Stimulated activated CD4-positive, alpha-beta T cell treated with anti-CD3 and anti-CD28 coated beads, Interleukin-15, amount 100 ng/mL, for 1 hour (primary cell): ENCODE measurements at places on chromosomes 12 and 14.

DNA sequence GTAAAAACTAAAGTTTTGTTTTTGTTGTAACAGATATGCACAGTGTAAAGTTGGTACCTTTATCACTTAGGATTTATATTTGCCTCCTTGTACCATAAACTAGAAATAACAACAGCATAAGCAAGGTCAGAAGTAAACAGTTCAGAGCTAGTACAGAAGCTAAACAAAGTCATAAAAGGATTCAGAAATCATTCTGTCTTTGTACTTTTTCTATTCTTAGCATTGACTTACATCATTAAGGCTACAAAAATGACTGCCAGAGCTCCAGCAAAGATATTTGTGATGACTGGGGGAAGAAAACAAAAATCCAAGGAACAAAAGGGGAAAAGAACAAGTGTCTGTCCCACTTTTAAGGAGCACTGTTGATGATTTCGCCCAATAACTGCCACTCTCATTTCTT is 347.2 kb downstream of the CCDC91 start:
- no peak for DNase-seq

DNA sequence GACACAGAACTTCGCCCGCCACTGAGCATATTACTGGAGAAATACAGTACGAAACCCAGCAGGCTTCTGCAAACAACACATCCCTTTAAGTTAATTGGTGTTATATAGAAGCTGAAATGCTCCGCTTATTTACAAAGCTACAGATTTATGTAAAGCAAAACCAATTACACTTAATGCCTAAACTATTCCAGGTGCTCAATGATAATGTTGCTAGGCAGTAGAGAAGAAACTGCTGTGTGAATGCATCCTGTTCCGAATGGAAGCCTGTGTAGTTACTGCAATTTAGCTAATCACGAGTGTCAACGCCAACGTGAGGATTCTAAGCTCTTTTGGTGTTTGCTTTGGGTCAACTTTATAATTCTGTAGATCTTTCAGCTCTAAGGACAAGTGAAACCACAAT is 89.8 kb downstream of the SLC15A5 start:
- no peak for DNase-seq

DNA sequence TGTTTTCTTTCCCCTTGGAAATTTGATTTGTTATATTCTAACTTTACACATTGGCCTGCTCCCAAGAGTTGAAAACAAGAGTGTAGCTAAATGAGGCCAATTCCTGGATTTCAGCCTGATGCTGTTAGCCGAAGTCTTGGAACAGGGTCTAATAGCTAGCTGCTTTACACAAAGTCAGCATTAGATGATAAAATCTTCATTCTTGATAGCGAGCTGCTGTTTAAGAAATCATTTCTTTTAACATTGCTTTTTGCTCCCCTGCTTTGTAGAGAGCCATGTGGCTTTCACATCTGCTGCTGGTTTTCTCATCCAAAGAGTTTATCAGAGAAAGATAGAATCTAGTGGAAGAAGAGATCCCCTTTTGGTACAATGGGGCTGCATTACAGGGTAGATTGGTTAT is 22.3 kb downstream of the FBXW8 start:
- no peak for DNase-seq

DNA sequence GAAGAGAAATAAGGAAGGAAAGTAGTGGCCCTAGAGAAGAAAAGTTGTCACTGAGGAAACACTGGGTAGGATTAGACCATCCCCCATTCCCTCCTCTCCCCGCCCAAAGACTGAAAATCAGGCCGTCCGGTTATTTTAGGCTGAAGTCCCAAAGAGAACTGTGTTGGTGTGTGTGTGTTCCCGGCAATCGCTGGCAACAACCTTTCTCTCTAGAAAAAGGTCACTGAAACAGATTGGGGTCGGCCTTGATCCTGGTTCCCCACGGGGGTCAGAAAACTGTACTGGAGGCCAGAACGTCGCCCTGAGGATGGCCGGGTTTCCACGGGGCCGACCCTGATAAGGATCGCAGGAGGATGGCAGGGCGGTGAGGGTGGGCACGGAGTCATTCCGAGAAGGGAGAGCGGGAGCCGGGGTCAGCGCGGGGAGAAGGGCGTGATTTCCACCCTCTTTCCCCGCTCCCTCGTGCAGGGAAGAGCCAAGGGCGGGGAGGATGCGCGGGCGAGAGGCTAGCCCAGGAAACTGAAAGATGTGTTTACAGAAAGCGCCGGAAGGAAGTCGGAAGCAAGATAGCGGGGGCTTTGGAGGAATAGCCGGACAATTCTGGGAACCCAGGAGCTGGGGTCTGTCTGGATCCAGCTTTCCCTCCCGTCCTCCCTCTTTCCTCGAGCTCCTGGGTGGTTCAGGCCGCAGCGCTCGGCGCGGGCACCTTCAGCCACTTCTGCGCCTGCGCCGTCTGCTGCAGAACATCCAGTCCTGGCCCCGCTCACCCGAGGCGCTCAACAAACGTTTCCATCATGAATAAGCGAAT is 25.3 kb upstream of the SPTLC2 start:
- DNase-seq: peak; percentile 43

DNA sequence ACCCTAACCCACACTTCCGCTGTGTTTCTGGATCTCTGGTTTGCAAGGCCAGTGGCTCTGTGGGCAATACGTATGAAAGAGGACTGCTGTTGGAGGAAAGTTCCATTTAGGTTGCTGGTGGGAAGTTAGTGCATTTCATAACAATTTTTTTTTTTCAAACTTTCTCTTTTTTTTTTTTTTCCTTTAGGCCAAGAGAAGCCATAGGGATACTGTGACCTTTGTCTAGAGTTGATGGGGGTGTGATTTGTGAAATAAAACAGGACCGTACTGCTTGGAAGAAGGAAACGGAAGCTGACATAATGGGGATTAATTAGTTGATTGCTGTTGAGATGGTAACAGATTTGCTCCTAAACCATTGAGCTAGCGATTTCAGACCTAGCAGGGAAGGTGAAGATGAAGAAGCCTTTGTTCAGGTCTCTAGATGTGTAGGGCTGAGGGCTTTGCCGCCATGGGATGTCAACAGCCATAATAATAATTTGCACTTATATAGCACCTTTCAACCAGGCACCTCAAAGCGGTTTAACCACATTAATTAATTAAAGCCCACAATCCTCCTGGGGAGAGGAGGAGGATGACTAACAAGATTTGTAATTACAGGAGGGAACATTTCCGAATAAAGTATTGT is 315.3 kb downstream of the ZFP36L1 start:
- DNase-seq: no peak

DNA sequence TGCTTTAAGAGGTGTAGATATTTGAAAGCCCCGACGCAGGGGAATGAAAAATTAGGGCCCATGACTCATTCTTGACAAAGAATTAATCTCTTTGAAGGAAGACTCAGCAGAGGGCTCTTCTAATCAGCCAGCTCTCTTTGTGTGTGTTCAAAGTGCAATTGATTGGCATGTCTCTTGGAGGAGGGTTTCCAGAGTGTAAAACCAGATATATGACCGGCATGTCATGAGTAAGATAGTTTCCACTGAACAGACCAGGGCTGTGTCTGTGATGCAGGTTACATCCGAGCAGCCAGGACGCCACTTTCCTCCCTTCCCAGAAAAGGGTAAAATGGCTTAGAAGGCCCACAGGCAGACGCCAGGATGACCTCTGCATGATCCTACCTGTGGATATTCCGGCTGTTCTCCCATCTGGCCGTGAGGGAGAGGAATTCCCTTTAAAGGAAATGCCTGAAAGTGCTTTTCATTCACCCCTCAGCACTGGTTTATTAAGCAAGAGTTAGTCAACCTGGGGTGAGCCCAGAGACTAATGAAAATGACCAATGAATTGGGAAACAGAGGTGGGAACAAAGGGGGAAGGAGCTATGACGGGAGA is 7.2 kb upstream of the KRT75 start:
- no peak for DNase-seq

DNA sequence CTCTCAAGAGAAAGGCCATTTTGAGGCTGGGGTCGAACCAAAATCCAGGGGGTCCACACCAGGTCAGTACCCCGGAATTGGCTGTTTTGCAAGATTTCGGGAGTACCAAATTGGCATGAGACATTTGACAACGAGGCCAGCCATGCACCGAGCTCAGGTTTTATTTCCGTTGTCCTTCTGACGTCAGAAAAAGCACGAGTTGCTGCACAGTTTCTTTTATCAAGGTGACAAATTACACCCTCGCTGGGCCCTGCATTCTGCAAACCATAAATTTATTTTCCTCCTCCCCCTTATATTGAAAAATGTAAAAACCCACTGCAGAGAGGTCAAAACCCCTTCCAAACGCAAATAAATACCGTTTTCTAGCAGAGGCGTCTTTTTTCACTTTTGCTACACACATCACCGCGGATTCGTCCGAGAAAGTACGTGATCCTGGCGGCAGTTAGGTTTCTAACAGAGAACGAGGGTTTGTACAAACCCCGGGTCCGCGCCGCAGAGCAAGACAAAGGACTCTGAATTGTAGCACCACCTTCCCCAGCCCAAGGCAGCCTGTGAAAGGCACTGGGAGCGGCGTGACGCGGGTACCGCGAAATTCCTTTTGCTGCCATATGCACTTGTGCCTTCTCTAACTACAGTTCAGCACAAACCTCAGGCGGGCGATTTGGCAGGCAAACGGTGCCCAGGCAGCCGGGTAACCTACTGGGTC is 1.8 kb downstream of the SLC38A1 start:
- peak; percentile 34 for DNase-seq

DNA sequence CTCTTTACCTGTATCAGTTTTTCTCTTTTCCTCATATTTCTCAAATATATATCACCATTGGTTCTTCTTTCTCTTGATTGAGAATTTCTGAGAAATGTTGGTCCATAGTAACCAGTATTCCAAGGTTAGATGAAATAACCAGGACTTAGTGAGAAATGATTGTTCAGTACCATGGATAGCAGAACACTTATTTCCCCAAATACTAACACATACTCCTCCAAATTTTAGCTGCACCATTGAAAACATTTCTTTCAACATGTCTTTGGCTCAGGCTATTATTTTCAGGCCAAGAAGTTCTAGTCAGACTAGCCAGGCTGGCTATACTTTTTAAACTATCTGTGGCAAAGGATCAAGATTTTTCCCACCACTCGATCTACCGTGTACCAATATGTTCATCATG is 113.3 kb downstream of the PTPRO start:
- DNase-seq: no peak

DNA sequence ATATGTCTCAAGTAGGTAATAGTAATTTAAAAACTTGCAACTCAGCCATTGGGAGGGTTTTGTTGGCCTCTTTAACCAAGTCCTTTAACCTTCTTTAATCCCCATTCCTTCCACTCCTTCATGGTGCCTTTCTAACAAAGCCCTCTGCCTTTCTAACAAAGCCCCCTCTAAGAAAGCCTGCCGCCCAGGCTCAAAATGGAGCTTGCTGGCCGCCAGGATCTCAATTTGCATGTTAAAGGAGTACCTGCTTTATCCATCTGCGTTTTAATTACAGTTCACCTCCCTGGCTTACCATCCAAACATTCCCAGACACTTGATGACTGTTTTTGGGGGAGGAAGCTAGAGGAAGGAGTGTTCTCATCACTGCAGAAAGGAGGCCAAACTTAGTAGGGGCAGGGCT is 183.4 kb downstream of the PTPN11 start:
- no peak for DNase-seq

DNA sequence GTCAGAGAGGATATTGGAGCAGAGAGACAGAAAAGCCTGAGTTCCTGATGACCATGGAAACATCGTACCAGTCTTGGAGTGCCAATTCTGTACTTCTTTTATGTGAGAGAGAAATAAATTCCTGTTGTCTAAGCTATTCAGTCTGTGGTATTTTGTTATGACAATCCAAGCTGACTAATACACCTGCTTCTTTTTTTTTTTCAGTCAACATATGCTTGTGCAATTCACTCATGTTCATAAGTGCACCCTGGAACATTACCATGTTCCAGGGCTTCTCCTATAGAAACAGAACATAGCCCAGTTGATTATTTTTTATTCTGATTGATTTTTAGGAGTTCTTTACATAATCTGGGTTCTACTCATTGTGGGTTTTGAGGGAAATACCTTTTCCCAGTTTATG is 1.7 kb upstream of the CHPT1 start:
- DNase-seq: no peak

- DNase-seq: no peak
These were observed 24.3 kb downstream of the UBR7 start for GRCh38 chr14:93231129-93231979.

GRCh38 chr14:54396493-54397335 is at the start of gene CDKN3:
CDKN3 (plus strand) TSS chr14:54397007; CDS start chr14:54397069, 62 bp downstream.
- DNase-seq: peak; percentile 88

DNA sequence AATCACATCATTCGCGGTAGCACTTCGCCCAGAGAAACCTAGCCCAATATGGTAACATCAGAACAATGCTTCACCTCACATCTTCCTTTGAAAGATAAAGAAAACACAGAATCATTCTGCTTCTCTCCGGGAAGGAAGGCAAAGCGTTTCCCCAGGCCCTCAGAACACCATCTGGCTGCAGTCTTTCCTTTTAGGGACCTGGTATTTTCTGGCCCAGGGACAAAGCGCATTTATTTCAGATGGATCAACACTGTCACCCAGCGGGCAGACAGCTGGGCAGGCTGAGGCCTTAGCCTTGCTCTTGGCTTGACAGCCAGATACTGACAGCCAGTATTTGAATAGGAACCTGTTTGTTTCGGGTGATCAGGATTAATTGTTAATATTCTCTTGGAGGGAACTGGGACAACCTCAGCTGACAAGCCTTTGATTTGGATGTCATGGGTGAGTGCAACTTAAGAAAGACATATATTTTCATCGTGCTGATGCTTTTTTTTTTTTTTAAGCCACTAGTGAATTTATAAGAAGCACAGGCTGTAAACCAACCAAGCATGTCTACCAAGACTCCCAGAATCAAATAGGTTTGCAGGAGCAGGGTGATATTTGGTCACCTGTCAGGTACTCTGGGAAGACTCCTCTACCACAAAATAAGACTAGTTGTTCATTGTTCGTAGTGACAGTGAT is 118.9 kb downstream of the VEZT start:
- DNase-seq: no peak

DNA sequence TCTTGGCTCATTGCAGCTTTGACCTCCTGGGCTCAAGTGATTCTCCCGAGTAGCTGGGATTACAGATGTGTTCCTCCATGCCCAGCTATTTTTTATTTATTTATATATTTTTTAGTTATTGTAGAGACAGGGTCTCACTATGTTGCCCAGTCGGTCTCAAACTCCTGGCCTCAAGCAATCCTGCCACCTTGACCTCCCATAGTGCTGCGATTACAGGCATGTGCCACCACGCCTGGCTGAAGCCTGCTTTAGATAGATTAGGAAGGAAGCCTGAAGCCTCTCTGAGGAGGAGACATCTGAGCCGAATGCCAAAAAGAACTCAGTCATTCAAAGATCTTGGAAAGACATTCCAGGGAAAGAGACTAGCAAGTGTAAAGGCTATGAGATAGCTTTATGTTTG is 10.2 kb downstream of the INHBC start:
- no peak for DNase-seq

DNA sequence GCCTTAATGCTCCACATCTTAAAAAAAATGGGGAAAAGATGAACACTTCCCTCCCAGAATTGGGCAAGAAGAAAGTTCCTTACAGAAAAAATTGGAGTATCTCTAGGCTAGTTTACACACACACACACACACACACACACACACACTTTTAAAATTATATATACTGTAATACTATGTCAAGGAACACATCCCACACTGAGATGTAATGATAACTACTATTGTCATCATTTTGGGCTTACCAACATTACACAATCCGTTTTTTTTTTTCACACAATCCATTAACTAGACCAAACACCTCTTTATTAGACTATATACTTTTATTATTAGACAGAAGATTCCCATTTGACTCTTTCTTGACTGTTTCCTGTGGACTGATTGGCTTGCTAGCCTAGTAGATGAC is 2.5 kb downstream of the LTBR start:
- no peak for DNase-seq
